ENCODE measurements at places on chromosomes 4 and X.
A peak's percentile ranks its signal among the peaks of the same experiment; 100 is the strongest.

GRCh38 chrX:865422-865821 is 234.8 kb downstream of the SHOX start:
- no peak for DNase-seq

- DNase-seq = no peak
Observed at GRCh38 chrX:124338733-124339514, 6.5 kb downstream of the TEX13D start.

GRCh38 chr4:110501826-110502225 is 25.9 kb downstream of the ENPEP start:
- DNase-seq = peak; percentile 58

- DNase-seq = no peak
Observed at GRCh38 chr4:140808256-140808655, 52.1 kb upstream of the TBC1D9 start.

GRCh38 chrX:125681058-125681457 is 361.4 kb downstream of the TEX13C start:
- no peak for DNase-seq

- DNase-seq = no peak
Observed at GRCh38 chrX:47171996-47172395, 21.6 kb upstream of the UBA1 start.
